ENCODE measurements at places on chromosomes 11 and 22.

- no peak for DNase-seq
Observed at GRCh38 chr11:11065396-11065795, 207.5 kb upstream of the ZBED5 start.

GRCh38 chr11:61294717-61295595 lies at the start of gene VWCE:
VWCE (minus strand) TSS chr11:61295316; CDS start chr11:61295037, 279 bp downstream.
- peak; percentile 40 for DNase-seq

DNA sequence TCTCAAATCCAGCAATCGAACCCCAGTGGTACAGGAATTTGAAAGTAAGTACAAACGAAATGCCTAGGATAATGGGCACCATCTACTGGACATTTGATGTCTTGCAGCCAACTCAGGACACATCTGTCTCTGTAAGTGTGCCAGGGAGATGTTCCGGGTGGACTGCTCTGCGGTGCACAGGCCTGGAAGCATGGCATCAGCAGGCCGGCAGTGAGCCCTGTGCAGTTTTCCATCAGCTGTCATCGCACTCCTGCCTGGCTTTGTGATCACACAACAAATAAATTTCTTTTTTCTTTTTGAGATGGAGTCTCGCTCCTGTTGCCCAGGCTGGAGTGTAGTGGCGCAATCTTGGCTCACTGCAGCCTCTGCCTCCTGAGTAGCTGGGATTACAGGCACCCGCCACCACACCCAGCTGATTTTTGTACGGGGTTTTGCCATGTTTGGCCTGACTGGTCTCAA lies 71.0 kb downstream of the JAM3 start:
- no peak for DNase-seq

DNA sequence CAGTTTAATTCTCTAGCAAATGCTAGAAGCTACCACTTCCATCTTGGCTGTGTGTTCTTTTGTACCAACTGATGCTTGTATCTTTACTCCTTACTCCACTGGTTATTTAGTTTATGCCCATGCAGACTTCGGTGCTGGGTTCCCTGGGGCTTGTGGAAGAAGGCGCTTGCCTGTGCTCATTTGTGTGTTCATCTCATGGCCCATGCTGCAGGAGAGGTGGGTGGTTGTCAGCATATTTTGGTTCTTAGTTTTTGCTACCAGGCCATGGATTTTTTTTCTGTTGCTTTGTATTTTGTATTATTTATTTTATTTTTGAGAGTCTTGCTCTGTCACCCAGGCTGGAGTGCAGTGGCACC lies 22.4 kb downstream of the MICAL2 start:
- DNase-seq: no peak

GRCh38 chr11:69463181-69463994 lies 18.1 kb upstream of the LINC01488 start:
- DNase-seq: no peak

- DNase-seq: no peak
Observed at GRCh38 chr11:128052912-128053641, 534.3 kb downstream of the ETS1 start.

DNA sequence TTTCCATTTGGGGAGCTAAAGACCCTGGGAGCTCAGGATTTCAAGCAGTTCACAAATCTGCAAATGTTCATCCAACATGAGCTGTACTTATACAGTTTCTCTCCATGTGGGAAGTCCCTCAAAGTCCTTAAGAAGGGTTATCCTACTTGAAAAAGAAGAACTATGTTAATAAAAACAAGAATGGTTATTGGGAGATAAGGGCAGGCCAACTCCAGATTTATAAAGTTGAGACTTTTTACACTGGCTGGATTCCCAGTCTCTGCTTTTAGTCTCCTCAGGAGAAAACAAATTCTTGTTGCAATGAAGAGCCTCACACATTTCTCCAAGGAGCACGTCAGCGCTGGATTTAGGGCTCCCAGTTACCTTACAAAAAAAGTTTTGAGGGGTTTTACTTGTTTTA lies 34.2 kb upstream of the CTTN start:
- no peak for DNase-seq
